DMS53 (cell line): ENCODE measurements at places on chromosomes 3 and 15.
A peak's percentile ranks its signal among the peaks of the same experiment; 100 is the strongest.

DNA sequence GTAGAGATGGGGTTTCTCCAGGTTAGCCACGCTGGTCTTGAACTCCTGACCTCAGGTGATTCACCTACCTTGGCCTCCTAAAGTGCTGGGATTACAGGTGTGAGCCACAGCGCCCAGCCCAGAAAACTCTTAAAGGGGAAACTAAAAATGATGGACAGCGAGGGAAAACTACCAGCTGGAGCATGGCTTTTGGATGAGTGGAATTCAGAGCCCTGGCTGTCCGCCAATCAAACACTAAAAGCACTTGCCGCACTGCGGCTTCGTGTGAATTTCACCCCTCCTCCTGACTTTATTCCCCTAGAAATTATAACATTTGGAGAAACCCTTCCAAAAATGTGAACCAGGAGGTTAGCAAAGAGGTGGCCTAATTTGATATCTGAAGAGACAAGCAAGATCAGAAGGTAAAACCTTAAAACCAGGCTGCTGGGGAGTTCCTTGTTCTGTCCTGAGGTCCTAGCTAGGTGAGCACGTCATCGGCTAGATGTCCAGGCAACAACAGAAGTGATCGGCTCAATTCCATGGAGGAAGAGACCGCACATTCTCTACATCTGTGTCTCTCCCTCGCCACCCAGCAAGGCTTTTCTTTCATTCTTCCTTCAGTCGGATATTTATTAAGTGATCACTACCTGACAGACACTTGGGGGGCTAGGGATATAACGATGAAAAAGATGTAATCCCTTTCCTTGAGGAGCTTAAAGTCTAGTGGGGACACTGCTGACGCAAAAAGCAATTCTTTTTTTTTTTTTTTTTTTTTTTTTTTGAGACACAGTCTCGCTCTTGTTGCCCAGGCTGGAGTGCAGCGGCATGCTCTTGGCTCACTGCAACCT is 1.7 kb downstream of the TM4SF19 start:
- peak; percentile 29 for DNase-seq

DNA sequence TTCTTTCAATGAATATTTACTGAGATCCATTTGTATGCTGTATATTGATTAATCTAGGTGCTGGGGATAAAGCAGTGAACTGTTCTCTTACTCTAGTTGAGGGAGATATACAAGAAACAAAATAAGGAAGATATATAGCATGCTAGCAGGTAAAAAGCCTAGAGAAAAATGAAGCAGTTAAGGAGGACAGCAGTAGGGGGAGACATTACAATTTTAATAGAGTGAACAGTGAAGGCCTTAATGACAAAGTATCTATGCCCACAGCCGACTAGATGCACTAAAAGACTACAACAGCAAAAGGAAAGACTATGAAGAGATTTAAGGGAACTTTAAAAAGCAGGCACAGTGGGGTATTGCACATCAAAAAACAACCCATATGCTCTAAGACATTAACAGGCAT is 81.4 kb downstream of the XRN1 start:
- DNase-seq = peak; percentile 26

DNA sequence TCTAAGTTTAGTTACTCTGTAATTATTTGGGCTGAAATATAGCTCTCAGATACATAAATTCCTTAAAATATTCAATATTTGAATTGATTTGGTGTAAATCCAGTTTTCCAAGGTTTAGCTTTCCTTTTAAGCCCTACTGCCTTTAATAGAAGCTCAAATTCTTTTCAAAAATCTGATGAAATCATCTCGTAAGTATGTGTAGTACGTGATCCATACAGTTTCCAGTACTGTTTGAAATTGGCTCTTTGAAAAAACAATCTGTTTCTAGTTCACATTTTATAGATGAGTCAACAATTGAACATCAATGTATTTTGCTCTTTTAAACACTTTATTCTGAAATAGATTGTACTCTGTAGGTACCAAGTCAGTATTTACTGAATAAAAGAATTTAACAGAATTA is 84.2 kb downstream of the LRRC49 start:
- DNase-seq = no peak

DNA sequence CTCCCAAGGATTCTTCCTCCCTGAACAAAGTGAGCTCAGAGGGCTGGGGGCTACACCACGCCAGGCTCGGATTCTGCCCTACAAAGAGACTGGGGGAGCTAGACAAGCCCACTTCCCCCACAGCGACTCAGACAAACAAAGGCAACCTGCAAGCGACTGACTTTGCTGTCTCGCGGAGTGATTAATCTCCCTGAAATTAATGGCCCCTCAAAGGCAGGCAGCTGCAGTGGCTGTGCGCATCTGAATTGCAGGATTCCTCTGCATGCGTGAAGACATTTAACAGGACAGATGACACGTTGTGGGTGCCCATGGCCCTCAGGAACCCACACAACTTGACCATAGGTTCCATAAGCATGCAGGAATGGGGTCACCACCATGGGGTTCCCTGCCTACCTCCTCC is 18.4 kb downstream of the CTXND1 start:
- no peak for DNase-seq

- DNase-seq = no peak
These were observed 270.2 kb upstream of the THBS1 start for GRCh38 chr15:39310633-39311032.

DNA sequence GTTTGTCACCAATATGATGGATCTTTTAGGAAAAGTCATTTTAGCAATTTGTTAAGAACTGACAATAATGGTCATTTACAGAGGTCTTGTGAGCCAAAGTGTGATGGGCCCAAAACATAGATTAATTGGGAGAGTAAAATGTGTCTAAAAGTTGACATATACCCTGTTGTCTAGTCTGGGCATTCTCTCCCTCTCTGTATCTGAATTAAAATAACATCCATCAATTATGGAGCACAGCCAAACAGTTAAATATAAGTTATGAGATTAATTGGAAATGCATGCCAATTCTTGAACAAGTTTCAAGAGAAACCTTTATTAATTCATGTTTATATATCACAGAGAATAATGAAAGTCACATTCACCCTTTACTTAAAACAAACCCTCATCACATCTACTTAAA is 13.6 kb upstream of the NANOGP8 start:
- DNase-seq = no peak

DNA sequence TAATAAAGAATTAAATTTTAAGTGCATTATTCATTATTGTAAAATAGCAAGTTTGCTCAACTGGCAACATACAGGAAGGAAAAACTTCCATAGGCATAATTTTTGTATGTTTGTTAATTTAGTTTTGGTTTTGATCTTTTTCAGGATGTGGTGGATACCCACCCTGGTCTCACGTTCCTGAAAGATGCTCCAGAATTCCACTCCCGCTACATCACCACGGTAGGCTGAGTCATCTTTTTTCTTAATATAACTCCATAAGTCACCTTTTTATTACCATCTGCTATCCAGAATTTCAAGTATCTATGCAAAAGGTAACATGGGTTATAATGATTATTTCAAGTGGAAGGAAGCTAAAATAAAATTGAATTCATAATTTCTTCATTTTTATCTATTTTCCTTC is 104.8 kb downstream of the PPP2R3A start:
- no peak for DNase-seq

DNA sequence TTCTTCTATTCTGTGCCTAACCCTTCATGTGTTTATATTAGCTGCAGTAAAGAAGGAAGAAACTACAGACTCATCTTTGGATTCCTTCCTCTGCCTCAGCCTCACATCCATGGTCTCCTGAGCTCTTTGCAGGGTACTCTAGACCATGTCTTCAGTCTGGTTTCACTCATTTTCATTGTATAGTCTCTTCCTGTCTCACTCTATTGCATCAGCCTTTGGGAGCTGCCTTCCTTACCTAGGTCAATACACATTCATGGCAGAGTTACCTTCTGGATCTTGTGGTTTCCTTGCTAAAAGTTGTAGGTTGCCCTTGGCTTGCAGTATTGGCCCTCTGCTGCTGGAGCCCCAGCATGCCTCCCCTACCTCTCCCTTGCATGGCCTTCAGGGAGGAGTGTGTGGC is 31.5 kb upstream of the SCAANT1 start:
- no peak for DNase-seq

DNA sequence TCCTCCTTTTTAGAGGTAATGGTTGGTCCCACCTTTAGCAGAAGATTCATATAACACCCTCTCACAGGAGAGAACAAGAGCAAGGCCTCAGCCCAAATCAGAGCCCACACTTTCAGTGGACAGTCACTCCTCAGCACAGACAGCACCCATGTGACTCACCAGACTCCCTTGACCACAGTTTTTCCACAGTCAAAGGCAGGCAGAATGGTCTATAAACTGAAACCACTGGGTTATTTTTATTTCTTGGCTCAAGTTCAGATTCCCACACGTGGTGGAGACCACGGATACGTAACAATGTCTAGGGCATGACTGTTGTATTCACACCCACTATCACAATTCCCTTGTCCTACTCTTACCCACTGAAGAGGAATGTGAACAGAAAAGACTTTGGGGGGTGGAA is 237.8 kb upstream of the UBE2E1 start:
- DNase-seq = no peak

DNA sequence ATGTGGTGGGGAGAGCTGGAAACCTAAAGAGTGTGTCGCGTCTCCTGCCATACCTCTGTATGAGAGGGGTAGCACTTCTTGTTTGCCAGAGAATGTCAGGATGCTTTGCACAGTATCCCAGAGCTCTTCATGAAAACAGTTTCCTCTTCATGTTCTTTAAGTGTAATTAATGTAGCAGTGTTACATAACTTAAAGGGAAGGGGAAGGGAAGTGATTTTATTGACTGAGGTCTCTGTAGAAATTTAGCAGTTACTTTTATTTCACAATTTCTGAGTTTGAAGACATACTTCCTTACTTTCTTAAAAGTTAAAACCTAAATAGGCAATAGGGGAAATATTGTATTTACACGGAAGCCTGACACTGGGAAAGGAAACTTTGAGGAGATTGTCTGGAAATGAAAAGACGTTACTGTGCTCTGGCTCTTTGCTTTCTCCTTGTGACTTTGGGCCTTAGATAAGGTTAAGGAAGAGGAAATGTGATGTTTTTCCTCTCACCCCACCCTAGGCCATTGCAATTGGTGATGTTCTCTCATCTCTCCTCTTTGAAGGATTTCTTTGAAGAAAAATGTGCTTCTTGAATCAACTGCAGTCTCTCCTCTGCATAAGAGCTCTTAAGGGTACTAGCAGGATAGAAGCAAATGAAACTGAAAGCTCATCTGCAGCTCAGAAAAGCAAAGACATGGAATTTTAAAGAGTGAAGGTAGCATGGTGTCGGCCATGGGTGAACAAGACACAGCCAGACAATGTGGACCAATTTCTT is 6.0 kb downstream of the NXPE3 start:
- no peak for DNase-seq

DNA sequence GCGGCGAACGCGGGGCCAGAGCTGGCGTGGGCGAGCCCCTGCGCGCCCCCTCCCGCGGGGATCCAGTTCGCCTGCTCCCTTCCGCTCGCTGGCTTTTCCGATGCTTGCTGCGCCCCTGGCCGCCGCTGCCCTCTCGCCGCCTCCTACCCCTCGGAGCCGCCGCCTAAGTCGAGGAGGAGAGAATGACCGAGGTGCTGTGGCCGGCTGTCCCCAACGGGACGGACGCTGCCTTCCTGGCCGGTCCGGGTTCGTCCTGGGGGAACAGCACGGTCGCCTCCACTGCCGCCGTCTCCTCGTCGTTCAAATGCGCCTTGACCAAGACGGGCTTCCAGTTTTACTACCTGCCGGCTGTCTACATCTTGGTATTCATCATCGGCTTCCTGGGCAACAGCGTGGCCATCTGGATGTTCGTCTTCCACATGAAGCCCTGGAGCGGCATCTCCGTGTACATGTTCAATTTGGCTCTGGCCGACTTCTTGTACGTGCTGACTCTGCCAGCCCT is 721 bp downstream of the P2RY1 start:
- peak; percentile 61 for DNase-seq

GRCh38 chr15:100645671-100646070 is 43.3 kb downstream of the ASB7 start:
- DNase-seq = no peak

DNA sequence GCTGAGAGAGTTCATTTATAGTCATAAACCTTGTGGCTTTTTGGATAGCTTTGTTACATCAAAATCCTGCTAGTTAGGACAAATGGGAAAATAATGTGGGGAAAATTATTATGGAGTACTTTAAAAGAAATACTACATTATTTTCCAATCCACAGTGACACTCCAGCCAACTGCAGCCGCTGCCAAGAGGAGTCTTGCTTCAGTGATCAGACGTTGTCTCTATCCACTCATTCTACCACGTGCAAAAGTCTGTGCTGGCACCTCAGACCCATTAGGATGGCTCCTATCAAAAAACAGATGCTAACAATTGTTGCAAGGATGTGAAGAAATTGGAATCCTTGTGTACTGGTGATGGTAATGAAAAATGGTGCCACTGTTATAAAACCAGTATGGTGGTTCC is 128.6 kb upstream of the IQSEC1 start:
- no peak for DNase-seq

- DNase-seq = no peak
These were observed 982.9 kb downstream of the TUSC7 start for GRCh38 chr3:117692416-117692995.

DNA sequence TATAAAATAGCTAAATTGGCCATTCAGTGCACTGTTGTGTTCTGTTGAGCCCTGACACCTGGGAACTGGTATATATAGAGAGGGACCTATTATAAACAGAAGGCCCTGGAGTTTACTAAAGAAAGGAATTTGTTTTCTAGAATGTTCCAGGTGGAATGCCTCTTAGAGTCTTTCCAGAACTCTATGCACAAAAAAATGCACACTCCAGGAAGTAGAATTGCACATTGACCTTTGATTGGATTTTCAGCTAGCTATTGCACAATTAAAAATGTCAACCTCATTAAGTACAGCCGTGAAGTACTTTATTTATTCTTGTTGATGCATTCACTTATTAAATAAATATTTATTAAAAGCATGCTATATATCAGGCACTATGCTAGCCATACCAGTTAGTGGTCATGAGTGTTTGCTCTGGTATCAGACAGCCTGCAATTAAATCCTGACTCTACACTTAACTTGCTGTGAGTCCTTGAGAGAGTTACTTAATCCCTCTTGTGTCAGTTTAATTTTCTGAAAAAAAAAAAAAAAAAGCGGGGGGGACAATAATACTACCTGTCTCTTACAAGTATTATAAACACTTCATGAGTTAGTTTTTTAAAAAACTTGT is 40.8 kb downstream of the NDUFB4 start:
- peak; percentile 30 for DNase-seq

- peak; percentile 37 for DNase-seq
These were observed 56.9 kb downstream of the LRCH3 start for GRCh38 chr3:197847866-197848401.

GRCh38 chr15:60744826-60745460 is 266.0 kb upstream of the ICE2 start:
- no peak for DNase-seq
